ENCODE measurements at places on chromosomes 2 and 18.

DNA sequence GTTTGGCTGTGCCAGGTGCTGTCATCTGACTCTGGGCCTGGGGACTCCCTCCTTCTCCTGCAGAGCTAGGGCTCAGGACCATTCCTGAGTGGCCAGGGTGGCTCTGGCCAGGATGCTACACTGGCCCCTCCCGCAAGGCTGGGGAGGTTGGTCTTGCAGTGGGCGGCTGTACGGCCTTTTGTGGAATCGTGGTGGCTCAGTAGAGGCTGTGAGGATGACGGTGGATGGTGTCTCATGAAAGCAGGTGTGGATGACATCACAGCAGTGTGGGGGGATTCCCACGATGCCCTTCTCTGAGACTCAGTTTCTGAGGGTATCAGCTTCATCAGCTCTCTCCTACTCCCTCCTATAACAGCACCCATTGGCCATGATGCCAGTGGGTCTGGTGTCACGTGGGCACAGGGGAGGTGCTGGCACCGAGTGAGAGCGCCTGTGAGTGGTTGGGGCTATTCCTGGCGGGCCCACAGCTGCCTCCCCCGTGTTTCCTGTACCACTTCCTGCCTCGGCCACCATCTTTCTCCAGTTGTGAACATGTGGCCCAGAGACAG is 144.2 kb upstream of the HDAC4 start:
- no peak for DNase-seq

DNA sequence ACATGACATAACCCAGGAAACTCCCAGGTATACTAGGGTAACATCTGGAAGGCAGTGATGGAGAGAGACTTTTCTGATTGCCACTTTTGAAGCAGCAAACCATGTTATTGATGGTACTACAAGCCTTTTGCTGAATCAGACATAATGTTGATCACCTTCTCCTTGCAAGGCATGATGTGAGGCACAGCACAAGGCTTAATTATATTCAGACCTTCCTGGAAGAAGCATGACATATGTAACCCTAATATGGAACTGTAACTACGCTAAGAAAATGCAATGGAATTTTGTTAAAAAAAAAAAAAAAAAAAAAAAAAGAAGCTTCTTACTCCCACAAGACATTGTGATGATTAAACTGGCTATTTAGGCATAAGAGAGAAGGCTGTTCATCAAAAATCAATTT is 145.4 kb downstream of the ALK start:
- DNase-seq = no peak

GRCh38 chr18:3626929-3627458 is 177.0 kb downstream of the TGIF1 start:
- no peak for DNase-seq

DNA sequence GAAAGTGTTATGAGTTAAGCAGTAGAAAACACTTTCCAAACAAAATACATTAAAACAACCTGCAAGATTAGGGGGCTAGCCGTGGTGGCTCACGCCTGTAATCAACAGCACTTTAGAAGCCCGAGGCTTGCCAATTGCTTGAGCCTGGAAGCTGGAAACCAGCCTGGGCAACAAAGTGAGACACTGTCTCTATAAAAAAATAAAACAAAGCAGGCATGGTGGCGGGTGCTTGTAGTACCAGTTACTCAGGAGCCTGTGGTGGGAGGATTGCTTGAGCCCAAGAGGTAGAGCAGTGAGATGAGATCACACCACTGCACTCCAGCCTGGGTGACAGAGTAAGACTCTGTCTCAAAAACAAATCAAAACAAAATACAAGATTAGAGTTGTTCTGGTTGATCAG is 208.3 kb downstream of the ERBB4 start:
- no peak for DNase-seq

GRCh38 chr18:31252522-31252921 is 65.4 kb upstream of the DSG1 start:
- DNase-seq = no peak

GRCh38 chr2:158914066-158914465 is 54.4 kb upstream of the TANC1 start:
- no peak for DNase-seq

DNA sequence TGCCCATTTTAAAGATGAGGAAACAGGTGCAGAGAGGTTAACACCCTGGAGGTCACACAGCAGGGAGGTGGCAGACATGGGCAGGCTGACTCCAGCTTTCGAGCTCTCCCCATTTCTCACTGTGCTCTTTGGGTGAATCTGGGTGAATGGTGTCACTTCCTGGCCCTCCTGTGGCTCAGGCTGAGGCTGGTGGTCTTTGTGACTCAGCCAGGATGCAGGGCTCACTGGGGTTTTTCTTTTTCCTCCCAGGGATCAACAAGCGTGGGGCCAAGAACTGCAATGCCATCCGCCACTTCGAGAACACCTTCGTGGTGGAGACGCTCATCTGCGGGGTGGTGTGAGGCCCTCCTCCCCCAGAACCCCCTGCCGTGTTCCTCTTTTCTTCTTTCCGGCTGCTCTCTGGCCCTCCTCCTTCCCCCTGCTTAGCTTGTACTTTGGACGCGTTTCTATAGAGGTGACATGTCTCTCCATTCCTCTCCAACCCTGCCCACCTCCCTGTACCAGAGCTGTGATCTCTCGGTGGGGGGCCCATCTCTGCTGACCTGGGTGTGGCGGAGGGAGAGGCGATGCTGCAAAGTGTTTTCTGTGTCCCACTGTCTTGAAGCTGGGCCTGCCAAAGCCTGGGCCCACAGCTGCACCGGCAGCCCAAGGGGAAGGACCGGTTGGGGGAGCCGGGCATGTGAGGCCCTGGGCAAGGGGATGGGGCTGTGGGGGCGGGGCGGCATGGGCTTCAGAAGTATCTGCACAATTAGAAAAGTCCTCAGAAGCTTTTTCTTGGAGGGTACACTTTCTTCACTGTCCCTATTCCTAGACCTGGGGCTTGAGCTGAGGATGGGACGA is 13.2 kb downstream of the ITM2C start:
- DNase-seq = no peak

DNA sequence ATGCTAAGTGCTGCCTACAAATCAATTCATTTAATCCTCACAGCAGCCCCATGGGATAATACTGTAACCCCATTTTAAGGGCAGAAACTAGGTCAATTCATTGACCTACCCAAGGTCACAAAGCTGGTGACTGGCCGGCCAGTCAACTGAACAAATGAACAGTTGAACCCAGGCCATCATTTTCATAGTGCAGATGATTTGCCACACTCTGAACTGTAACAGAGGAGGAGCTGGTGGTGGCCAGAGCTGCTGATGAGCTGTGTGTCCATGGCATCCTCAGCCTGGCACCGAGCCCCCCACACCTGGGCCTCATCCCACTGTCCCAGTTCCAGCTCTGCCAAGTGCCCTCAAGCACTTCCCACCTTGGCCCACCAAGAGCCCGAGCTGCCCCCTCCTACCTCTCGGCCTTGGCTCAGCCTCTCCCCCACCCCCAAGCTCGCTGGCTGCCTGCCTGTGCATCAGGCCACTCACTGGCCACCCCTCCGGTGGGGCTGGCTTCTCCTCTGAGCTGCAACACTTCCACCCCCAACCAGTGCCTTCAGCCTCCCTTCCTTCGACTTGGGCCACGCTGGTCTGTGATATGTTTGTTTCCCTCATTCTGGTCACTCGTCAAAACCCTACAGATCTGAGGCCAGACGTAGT is 58.4 kb downstream of the ATOH8 start:
- DNase-seq = no peak

- DNase-seq = no peak
These were observed 422.2 kb upstream of the POU3F3 start for GRCh38 chr2:104431701-104432121.

GRCh38 chr18:30658306-30658705 is 384.2 kb downstream of the DSC3 start:
- DNase-seq = no peak

DNA sequence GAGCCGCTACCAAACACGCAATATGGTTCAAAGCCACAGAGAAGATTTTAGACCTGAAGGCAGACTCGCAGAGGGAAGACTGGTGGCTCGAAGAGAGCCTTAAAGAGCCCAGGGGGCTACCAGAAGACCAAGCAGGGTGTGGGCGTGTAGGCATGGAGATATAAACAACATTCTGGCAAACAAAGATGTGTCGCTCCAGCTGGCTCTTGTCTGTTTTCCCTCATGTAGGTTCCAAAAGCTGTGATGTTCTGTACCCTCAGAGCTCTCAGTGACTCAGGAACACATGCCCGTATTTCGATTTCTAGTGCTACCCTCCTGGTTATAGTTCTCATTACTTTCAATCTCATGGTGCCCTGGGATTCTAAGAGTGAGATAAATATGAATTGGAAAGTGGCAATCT is 44.5 kb downstream of the DOCK10 start:
- no peak for DNase-seq

DNA sequence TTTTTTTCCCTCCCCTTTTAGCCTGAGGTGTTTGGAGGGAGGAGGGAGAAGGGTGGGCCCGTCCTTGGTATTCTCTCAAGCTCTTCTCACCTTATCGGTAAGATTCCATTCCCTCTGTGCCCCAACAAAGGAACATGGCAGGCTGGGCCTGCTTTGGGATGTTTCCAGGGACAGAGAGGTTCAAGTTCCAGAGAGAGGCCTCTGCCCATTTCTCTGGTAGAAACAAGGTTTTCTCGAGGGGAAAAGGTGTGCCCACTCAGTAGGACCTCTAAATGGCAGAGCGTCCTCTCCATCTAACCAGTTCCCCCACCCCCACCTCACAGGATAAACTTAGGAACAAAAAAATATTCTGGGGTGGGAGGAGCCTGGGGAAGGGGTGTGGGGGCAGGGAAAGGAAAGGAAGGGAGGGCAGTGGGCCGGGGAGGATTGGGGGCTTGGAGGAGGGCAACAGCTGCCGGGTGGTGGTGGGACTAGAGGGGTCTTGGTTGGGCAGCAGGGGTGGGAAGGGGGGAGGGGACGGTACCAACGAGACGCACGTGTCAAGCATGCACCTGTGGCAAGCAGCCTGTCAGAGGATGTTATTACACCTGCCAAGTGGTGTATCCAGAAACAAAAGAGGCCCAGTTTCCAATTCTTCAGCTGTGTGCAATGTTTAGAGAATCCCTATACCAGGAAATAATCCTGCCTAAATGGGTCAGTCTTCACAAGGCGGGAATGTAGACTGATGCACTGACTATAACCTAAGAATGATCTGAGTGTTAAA is 2.1 kb downstream of the PCBP1 start:
- no peak for DNase-seq

- DNase-seq = no peak
These were observed 602.3 kb downstream of the TMEM182 start for GRCh38 chr2:103364177-103364576.

- DNase-seq = no peak
These were observed 1.5 kb downstream of the IL36B start for GRCh38 chr2:113050921-113051895.

- DNase-seq = no peak
These were observed 7.7 kb downstream of the CCL20 start for GRCh38 chr2:227821043-227821942.

DNA sequence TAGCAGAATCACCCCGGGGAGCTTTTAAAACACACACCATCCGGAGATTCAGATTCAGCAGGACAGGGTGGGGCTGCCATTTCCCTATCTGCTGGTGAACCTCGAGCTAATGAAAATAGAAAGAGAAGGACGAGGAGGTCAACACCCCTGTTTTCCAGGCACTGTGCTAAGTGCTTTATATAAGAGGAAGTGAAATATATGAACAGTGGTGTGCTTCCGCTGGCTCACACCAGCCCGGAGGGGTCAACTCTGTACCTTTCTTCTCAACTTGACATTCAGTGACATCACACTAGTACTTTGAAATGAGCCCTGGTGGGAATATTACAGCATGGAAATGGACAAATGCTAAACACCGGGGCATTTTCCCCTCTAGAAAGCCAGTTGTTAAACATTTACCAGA is 108.3 kb upstream of the LTBP1 start:
- no peak for DNase-seq

DNA sequence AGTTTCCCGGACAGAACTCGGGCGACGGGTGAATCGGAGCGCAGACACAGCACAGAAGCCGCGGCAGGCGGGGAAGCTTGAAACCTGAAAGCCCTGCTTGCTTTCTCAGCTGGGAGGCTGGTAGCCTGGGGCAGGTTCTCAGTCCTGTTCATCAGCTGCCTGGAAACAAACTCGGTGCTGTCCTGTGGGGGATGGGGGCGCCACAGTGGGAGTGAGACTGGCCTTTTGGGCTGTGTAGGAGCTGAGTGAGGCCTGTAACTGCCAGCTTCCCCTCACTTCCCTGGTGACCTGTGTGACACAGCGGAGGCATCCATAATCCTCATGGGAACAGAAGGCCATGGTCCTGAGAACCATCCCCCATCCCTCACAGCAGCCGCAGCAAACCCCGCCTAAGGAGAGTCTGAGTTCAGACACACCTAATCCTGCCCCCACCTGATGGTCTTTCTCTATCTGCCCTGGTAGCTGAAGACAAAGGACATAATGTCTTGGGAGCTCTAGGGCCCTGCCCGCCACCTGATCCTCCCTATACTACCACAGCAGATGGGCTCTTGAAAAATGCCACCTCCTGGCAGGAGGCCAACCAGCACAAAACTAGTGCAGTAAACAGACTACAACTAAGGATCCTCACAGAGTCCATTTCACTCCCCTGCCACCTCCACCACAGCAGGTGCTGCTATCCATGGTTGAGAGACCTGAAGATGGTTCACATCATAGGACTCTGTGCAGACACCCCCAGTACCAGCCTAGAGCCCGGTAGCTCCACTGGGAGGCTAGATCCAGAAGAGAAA is 52.7 kb upstream of the LDLRAD4 start:
- DNase-seq = no peak

DNA sequence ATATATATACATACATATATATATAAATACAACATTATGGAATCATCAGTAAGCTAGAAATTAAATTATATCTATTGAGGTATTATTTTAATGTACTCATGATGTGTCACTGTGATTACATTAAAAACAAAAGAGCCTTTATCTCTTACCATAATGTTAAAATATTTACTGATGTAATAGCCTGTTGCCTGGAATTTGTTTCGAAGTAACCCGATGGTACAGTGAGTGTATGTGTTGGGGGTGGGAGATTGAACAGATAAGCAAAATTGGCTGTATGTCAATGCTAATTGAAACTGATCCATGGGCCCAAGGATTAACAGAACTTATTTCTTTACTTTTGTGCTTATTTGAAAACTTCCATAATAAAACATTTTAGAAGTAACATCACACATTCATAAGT is 1473.2 kb downstream of the LRP1B start:
- no peak for DNase-seq

DNA sequence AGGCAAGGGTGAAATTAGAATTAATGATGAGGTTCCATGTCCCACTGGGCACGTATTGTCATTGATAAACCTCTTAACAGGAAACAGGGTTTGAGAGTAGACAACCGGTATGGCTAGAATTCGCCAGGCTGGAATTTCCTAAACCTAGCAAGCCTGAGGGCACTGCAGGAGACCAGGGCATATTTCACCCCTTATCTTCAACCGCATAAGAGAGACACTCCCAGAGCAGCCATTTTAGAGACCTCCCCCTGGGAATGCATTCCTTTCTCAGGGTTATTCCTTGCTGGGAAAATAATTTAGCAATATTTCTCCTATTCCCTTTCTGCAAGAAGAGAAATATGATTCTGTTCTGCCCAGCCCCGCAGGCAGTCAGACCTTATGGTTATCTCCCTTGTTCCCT is 334.6 kb upstream of the LYPD1 start:
- DNase-seq = no peak

GRCh38 chr2:226151157-226151556 is 648.5 kb downstream of the IRS1 start:
- DNase-seq = peak; percentile 18
